Esophagus muscularis mucosa (tissue), 4 donors: ENCODE measurements at places on chromosomes 4 and X. TPM values are rescaled to one million over a fixed set of nuclear protein-coding genes. Genes with fewer than 3 reads are reported as not detected.

RIBC1 gene
- total RNA-seq = 0.83 TPM

- no peaks in the 10 kb centered on the region for H3K27me3 ChIP-seq
- no peaks in the 10 kb centered on the region for H3K36me3 ChIP-seq
- DNase-seq = no peak
- H3K27ac ChIP-seq = no peak overlapping the region
- H3K4me3 ChIP-seq = no peak overlapping the region
- peaks cover 7% of the 10 kb centered on the region for H3K4me1 ChIP-seq
These were observed 63.2 kb upstream of the SLC4A4 start for GRCh38 chr4:71275570-71275969.

GRCh38 chrX:34873500-34874225, 68.9 kb upstream of the FAM47B start:
- H3K27ac ChIP-seq = no peak overlapping the region
- no peaks in the 10 kb centered on the region for H3K36me3 ChIP-seq
- DNase-seq = no peak

DNA sequence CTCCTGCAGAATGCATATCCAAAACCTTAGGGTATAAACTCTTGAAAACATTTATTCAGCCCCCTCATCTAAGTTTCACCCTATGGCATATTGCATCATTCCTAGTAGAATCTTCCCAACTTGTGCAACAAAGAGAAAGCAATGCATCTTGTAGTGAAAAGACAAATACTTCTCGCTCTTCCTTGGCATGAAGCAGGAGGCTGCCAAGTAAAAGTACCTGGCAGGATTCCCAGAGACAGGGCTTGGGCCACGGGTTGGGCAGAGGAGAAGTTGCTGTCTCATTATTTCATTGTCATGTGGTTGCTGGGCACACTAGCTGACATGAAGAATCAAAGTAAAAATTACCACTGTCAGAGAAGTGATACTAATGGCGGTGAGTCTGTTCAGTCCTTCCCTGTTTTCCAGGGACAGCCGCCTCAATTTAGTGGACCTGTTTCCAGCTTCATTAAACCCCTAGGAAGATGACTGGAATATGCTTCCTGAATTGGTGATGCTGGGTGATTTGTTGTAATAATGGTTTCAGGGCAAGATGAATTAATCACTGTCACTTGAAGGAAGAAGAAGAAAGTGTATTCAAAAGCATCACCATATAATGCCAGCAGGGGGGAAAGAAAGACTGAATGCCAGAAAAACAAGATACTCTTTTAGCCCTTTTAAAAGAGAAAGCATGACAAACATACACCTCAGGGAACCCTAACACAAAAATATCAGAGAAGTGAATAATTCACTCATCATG, 380.5 kb upstream of the IGFBP7 start:
- H3K27me3 ChIP-seq = no peaks in the 10 kb centered on the region
- no peak for DNase-seq

ADGRL3 gene
- 6.1 TPM for total RNA-seq

- H3K27me3 ChIP-seq = no peaks in the 10 kb centered on the region
- no peaks in the 10 kb centered on the region for H3K4me1 ChIP-seq
- no peak for DNase-seq
- H3K27ac ChIP-seq = no peak overlapping the region
- no peaks in the 10 kb centered on the region for H3K36me3 ChIP-seq
These were observed 5.9 kb downstream of the HPGD start for GRCh38 chr4:174516345-174516744.

- H3K36me3 ChIP-seq = peaks cover 5% of the 10 kb centered on the region
- H3K27me3 ChIP-seq = no peaks in the 10 kb centered on the region
- DNase-seq = no peak
- H3K27ac ChIP-seq = peak overlapping the region; percentile 75
These were observed 750 bp downstream of the ARMCX5 start for GRCh38 chrX:102599951-102600579.

DNA sequence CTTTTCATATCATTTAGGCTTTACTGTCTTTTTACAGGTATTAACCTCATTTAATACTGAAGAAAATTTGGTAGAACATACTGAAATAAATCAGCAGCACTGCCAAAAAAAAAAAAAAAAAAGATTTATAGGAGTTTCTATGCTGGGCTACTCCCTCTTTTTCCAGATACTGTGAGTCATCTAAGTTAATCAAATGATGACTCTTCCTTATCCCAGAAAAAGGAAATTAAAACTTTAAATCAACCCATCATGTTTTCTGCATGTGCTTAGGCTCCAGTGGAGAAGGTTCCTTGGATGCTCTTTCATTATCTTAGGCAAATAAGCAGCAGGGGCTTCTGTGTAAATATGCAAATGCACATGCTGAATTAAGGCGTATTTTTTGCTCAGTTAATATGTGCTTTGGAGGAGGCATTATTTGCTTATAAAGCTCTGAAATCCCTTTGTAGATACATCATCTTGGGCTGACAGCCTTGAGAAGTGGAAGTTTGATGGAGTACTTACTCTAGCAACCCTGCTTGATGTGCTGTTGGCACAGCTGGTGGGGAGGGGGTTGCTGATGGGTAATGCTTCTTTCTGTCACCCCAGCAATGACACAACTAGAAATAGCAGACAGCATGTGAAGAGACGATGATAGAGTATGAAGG, 136.1 kb downstream of the C4orf33 start:
- no peaks in the 10 kb centered on the region for H3K36me3 ChIP-seq
- no peaks in the 10 kb centered on the region for H3K4me1 ChIP-seq
- no peak overlapping the region for H3K4me3 ChIP-seq
- H3K27ac ChIP-seq = no peak overlapping the region
- no peak for DNase-seq

DNA sequence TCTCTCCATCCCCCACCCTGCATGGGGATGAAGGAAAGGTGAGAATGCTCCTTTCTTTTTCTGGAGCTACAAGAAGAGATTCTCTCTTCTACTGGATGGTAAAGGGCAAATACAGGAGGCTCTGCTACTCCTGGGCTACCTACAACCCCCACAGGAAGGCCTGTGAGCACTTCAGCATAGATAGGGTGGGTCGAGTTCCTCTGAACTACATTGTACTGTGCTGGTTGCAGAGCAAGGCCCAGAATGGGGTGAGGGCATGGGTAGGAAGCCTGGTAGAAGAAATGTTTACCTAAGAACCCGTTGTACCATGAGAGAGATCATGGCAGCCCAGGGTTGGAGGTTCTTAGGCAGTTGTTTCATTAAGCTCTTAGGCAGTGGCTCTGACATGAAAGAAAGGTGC, 510.4 kb downstream of the MID1IP1 start:
- H3K27me3 ChIP-seq = no peaks in the 10 kb centered on the region
- no peak for DNase-seq
- no peaks in the 10 kb centered on the region for H3K36me3 ChIP-seq
- H3K4me3 ChIP-seq = no peak overlapping the region
- no peak overlapping the region for H3K27ac ChIP-seq
- peaks cover 8% of the 10 kb centered on the region for H3K4me1 ChIP-seq

GRCh38 chr4:102599886-102600285, 98.7 kb downstream of the NFKB1 start:
- H3K4me1 ChIP-seq = no peaks in the 10 kb centered on the region
- H3K36me3 ChIP-seq = peaks cover 99% of the 10 kb centered on the region
- no peak for DNase-seq
- no peaks in the 10 kb centered on the region for H3K27me3 ChIP-seq

- no peaks in the 10 kb centered on the region for H3K27me3 ChIP-seq
- no peaks in the 10 kb centered on the region for H3K4me1 ChIP-seq
- no peak for DNase-seq
- H3K27ac ChIP-seq = no peak overlapping the region
- H3K36me3 ChIP-seq = no peaks in the 10 kb centered on the region
These were observed 5.4 kb downstream of the UGT2B4 start for GRCh38 chr4:69490271-69490670.

- no peaks in the 10 kb centered on the region for H3K4me1 ChIP-seq
- H3K36me3 ChIP-seq = no peaks in the 10 kb centered on the region
- H3K4me3 ChIP-seq = no peak overlapping the region
- no peak overlapping the region for H3K27ac ChIP-seq
These were observed 617.4 kb downstream of the CENPC start for GRCh38 chr4:66927937-66928336.

DNA sequence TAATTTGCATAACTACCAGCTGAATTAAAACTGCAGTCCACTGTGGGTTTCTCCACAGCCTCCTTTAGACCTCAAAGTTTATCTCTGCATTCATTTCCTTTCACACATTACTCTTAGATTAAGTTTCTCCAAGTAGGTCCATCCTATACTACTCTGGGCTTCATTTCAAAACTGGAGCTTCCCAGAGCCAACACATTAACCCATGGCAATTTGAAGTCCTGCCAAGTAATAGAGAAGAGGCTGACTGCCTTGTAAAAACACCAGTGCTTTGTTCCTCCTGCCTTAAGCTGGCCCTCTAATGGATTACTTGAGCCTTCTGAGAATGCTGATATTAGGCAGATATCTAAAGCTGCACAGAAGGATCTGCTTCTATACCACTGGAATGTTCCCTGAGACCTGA, 997.2 kb upstream of the SLIT2 start:
- H3K4me3 ChIP-seq = no peak overlapping the region
- H3K4me1 ChIP-seq = no peaks in the 10 kb centered on the region
- no peak overlapping the region for H3K27ac ChIP-seq
- H3K27me3 ChIP-seq = no peaks in the 10 kb centered on the region
- no peak for DNase-seq

- H3K27me3 ChIP-seq = no peaks in the 10 kb centered on the region
- H3K4me1 ChIP-seq = no peaks in the 10 kb centered on the region
- H3K4me3 ChIP-seq = no peak within 1 kb of the TSS
- H3K36me3 ChIP-seq = no peaks in the 10 kb centered on the region
- no peak for DNase-seq
- H3K27ac ChIP-seq = no peak within 1 kb of the TSS
These were observed at the start of the genes CT45A10 and SAGE1 for GRCh38 chrX:135893294-135893817. Gene CT45A10 (minus strand): TSS chrX:135893444. CDS start chrX:135885344, 8,100 bp downstream. Gene SAGE1 (plus strand): TSS chrX:135893716. CDS start chrX:135896243, 2,527 bp downstream.

- H3K4me1 ChIP-seq = peaks cover 5% of the 10 kb centered on the region
- no peak overlapping the region for H3K4me3 ChIP-seq
- H3K27me3 ChIP-seq = peaks cover 8% of the 10 kb centered on the region
These were observed 61.1 kb downstream of the FBXO8 start for GRCh38 chr4:174222266-174222872.

SRPK3 gene
- 0.52 TPM for total RNA-seq

GRCh38 chr4:81580346-81580993, 108.8 kb upstream of the RASGEF1B start:
- no peaks in the 10 kb centered on the region for H3K27me3 ChIP-seq
- no peak for DNase-seq

DNA sequence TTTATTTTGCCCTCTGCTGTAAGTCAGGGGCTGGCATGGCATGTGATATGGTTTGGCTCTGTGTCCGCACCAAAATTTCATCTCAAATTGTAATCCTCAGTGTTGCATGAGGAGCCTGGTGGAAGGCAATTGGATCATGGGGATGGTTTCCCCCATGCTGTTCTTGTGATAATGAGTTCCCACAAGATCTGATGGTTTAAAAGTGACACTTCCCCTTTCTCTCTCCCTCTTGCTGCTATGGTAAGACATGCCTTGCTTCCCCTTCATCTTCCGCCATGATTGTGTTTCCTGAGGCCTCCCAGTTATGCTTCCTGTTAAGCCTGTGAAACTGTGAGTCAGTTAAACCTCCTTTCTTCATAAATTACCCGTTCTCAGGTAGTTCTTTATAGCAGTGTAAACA, 72.0 kb upstream of the MSX1 start:
- H3K4me3 ChIP-seq = no peak overlapping the region
- no peak for DNase-seq
- no peaks in the 10 kb centered on the region for H3K4me1 ChIP-seq

DNA sequence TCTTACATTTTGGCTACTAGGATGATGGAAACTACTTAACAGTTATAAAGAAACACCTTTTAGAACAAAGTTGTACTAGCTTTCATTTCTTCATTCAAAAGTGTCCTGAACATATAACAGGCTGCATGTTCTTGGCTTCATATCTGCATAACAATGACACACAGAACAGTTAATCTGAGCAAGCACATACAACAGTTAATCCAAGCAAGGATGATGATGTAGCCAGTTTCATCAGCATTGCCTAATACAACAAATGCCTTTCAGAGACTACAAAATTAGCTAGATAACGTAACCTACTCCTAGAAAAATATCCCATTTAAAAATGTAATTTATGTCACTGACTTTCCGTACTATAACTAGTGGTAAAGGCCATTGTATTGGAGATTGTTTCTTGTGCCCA, 182.1 kb downstream of the SCFD2 start:
- no peak overlapping the region for H3K4me3 ChIP-seq
- no peak overlapping the region for H3K27ac ChIP-seq
- no peaks in the 10 kb centered on the region for H3K36me3 ChIP-seq
- DNase-seq = no peak
- no peaks in the 10 kb centered on the region for H3K4me1 ChIP-seq
- H3K27me3 ChIP-seq = no peaks in the 10 kb centered on the region

LRP2BP gene
- 0.46 TPM for total RNA-seq

DNA sequence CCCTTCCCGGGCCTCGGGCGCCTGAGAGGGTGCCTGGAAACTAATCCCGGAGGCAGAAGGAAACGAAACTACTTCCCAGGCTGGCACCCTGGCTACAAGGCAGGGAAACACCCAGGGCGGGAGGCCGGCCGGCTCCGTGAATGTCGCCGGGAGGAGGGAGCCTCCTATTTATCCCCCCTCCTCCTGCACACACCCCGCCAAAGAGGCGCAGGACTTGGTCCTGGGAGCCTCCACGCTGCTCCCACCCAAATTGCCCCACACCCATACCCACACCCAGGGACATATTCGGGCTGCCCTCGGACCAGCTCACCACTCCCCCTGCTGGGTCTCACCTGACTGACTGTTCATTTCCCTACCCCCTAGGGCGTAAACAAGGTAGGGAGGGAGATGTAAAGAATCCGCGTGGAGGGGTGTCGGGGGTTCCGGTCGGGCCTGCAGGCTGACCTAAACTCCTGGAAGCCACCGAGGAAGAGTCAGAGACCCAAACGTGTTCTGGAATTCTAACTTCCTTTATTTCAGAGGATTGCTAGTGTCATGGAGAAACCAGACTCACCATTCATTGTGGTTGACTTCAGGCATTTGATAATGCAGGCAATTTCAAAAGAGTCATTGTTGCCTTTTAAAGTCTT, at the start of gene BTC:
BTC (minus strand) TSS at position 142 of the 629 bp plus-strand sequence. CDS start 198 bp downstream, outside the sequence.
- H3K4me3 ChIP-seq = peak within 1 kb of the TSS; percentile 83
- peaks cover 28% of the 10 kb centered on the region for H3K4me1 ChIP-seq
- no peak for DNase-seq
- no peaks in the 10 kb centered on the region for H3K36me3 ChIP-seq
- no peaks in the 10 kb centered on the region for H3K27me3 ChIP-seq
- peak within 1 kb of the TSS; percentile 85 for H3K27ac ChIP-seq

CFP gene
- total RNA-seq = 6.8 TPM
